ENCODE measurements at places on chromosomes 7 and 10.

DNA sequence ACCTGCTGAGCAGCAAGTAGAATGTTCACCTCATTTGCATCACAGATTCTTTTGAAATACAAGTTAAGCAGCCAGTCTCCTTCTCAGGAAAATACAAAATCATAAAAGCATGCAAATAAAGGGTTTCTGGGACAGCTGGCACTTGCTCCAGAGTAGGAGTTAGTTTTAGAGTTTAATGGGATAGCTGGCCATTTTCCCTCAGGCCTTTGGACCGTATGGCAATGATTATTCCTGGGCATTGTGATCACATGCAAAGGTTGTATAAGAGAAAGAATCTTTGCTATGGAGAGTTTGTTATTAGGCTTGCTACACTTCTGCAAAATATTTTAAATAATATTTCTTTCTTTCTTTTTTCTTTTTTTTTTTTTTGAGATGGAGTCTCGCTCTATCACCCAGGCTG is 240.8 kb downstream of the CDK14 start:
- no peak for DNase-seq

DNA sequence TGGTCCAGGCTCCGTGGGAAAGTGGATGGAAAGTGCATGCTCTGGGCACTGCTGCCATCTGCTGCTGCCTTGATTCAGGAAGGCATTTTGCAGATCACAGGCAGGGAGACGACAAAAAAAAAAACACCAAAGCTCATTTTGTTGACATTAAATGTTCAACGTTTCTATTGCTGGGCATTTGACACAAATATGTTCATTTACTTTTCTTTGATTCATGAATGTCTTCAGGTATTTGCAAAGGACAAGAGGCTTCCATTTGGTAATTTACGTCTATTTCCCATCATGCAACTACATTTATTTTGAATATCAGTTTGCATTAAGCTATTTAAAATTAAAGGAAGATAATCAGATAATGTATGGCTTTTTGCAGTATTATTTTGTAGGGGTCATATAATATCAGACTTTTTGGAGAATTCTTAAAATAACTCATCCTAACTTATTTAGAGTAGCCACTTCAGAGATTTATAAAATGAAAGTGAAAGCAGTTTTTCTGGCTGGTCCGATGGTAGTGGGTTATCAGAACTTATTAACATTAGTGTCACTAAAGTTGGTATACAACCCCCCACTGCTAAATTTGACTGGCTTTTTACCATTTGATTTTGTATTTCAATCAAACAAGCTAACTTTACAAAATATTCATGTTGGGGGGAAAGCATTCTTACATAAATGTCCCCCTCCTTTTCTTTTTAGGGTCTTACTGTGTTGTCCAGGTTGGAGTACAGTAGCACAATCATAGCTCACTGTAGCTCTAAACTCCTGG is 65.3 kb downstream of the PDIA4 start:
- DNase-seq, result peak; percentile 61

GRCh38 chr7:79420464-79420863 is 33.0 kb downstream of the MAGI2 start:
- DNase-seq, result no peak

DNA sequence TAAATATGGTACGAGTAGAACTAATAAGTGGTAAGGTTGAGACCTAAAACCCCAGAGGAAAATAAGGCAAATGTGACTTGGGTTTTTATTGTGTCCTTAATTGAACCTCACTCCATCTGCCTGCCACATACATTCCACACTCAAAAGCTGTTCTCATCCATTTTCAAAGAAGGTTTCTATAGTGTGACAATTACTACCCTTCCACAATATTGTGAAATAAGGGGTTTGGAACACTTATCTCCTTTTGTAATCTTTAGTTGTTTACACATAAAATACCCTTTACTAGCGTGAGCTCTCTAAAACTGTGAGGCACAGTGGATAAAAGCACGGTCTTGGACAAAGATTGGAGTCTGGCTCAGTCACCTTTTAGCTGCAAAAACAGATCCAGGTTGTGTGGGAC is 166.6 kb downstream of the THSD7A start:
- DNase-seq, result no peak

DNA sequence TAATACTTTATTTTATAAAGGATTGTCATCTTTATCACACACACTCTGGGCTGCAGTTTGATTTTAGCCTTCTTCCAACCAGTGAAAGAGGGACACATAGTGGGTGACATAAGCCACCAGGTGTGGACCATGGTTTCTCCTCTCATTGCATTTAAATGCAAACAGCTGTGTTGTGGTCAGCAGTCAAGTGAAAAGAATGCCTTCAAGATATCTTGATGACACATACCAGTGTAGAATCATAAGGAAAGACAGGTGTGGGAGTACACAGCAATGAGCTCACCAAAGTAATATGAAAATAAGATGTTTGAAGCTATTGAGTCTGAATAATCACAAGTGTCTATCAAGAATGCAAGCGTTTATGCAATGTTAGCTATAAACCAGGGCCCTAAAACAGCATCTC is 580.0 kb downstream of the XPNPEP1 start:
- DNase-seq, result no peak

DNA sequence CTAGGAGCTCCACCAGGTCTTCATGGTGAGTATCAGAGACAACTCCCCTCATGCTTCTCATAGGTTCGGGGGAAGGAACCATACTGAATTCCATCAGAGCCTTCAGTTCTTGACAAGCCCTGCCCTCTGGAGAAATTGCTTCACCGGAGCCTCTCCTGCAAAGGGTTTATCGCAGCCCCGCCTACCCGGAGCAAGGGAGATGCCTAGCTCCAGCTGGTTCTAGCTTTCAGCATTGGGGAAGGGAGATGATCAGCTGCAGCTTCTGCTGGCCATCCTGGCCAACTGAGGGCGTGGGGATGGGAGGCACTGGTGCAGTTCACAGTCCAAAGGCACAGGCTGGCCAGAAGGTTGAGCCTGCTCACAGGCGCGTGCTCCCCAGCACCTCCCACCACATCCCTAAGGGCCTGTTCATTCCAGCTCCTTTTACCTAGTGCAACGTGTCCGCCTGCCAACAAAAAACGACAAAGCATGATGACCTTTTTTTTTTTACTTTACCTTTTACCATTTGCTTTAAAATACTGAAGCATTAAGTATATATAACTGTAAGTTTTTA is 31.2 kb downstream of the LANCL2 start:
- no peak for DNase-seq

GRCh38 chr10:4385231-4385870 is 440.7 kb upstream of the AKR1E2 start:
- no peak for DNase-seq

DNA sequence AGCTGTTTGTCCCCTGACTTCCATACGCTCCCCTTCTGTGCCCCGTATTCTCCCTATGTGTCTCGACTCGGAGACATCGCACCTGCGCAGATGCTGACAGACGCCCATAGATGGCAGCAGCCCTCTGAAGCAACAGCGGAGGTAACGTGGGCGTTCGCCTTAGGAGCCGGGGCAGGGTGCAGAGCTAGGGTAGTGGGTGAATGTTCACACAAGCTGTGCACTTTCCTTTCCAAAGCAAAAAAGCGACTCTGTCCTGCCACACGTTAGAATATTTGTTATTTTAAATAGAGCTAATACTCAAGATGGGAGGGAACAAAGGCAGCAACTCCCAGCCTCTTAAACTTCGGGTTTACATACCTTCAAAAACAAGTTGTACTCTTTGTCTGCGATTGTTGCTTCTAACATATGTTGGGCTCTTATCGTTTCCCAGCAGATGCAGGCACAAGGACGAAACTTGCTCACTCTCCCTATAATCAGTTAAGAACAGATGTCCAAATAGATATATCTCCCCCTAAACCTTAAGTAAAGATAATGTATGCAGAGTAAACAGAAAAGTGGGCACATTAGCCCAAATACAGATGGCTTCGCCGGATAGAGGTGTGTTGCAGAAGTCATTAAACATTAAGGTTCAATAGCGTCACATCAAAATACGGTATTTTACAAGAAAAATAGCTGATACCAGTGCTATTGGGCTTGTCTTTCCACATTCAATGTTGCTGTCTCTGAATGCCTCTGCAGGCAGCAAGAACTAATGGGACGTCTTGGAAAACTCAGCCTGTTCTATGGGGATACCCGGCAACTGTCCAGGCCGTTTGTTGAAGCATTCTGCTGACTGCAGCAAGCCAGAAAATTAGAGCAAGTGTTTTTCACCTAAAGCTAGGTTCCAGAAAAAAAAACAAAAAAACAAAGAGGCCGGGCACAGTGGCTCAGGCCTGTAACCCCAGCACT is 340.3 kb upstream of the PRKCQ start:
- peak; percentile 83 for DNase-seq

GRCh38 chr10:98485959-98486358 is 39.2 kb upstream of the HPS1 start:
- DNase-seq, result no peak

DNA sequence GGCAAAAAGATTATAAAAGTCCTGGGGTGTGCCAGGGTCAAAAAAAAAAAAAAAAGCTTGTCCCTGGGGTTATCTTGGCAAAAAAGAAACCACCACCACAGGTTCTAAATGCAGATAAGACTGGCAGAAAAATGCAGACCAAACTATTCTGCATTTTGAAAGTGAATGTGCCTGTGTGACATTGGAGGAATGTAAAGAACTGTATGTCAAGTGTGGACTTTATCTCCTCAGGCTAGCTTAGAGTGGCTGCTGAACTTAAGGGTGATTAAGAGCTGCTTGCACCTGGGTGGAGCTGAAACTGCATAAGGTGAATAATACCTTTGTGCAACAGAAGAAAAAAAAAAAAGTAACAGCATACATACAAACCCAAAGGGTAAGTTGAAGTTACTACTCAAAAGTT is 1.3 kb upstream of the NAPEPLD start:
- no peak for DNase-seq

GRCh38 chr7:142796501-142797390 is 26.0 kb downstream of the PRSS2 start:
- no peak for DNase-seq

GRCh38 chr10:86687750-86688149 is 19.4 kb downstream of the LDB3 start:
- no peak for DNase-seq

GRCh38 chr10:62870866-62871265 is 54.7 kb upstream of the EGR2 start:
- DNase-seq, result peak; percentile 33

- no peak for DNase-seq
Observed at GRCh38 chr10:82660986-82661385, 786.0 kb downstream of the NRG3 start.

- DNase-seq, result no peak
Observed at GRCh38 chr10:81680359-81680758, 194.6 kb upstream of the NRG3 start.

All from stimulated activated CD4-positive, alpha-beta T cell treated with anti-CD3 and anti-CD28 coated beads, Interleukin-2, amount 100 ng/mL, for 24 hours (primary cell).